ENCODE measurements at places on chromosomes 3 and 15.

DNA sequence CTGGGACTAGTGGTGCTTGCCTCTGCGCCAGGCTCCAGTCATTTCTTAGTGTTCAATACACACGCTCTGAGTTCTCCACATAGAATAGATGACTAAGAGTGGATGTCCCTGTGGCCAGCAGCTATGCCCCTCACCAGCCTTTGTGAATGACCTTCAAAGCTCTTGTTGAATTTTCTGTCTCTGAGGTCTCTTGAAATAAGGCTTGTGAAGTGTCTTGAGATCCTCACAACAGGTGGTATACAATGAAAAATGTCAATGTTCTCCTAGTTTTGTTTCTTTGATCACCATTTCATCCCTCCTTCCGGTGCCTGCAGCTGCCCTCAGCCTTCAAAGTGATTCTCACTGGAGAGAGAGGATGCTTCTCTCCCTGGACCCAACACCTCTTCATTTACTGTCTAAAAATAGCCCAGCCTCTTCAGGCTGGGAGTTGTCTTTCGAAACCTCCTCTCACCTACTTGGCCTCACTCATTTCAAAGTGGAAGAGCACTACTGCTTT, 5.4 kb downstream of the MAPKBP1 start:
- no peak for DNase-seq

GRCh38 chr3:31978553-31978952, 2.5 kb downstream of the OSBPL10 start:
- DNase-seq = no peak

- DNase-seq = no peak
These were observed 135.3 kb upstream of the TGFBR2 start for GRCh38 chr3:30471066-30471465.

DNA sequence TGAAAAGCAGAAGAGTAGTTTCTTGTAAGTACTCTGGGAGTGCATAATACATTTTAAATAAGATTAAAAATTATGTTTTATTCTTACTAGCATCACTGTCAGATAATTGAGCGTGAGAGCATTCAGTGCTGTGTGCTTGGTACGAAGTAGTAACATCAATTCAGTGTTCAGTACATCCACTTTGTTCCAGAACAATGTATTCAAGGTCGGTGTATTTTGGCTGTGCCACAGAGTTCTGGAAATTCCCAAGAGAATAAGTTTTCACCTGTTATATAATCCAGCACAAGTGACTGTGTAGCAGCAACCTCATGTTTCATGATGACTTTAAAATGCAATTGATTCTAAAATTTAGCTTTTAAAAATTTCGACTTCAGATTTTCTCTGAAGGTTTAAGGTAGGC, 130.6 kb downstream of the IGF1R start:
- no peak for DNase-seq

GRCh38 chr3:168081171-168081771, 14.5 kb downstream of the GOLIM4 start:
- no peak for DNase-seq

DNA sequence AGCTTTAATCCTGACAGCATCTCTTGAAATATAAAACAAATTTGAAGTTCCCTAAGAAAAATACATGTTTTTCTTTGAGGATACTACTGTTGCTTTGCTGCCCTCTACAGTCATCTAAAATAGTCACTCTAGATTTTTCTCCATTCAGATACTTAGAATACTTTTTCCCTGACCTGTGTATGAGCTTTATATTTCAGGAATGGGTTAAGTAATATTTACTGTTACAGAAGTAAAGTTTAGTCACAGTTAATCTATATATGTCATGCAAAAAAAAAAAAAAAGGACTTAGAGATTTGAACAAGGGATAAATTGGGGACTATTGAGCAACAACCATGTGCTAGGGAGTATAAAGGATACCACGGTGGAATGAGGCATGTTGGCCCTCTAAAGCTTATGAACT, 8.8 kb downstream of the NECTIN3 start:
- no peak for DNase-seq

DNA sequence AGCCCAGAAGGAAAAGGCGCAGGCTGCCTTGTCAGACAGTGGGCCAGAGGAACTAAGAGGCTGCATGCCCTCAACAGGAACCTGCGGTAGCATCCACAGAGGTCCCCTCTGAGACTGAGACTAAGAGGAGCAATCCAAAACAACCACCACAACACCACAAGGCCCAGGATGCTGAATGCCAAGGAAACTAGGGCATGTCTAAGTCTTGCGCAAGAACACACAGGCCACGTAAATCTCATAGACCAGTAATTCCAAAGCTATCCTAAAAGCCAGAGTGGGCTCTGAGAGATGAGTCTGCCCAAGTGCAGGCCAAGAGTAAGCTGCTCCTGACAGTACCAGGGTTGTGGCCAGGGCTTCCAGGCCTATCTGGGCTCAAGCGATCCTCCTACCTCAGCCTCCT, 12.9 kb downstream of the MON1A start:
- no peak for DNase-seq

DNA sequence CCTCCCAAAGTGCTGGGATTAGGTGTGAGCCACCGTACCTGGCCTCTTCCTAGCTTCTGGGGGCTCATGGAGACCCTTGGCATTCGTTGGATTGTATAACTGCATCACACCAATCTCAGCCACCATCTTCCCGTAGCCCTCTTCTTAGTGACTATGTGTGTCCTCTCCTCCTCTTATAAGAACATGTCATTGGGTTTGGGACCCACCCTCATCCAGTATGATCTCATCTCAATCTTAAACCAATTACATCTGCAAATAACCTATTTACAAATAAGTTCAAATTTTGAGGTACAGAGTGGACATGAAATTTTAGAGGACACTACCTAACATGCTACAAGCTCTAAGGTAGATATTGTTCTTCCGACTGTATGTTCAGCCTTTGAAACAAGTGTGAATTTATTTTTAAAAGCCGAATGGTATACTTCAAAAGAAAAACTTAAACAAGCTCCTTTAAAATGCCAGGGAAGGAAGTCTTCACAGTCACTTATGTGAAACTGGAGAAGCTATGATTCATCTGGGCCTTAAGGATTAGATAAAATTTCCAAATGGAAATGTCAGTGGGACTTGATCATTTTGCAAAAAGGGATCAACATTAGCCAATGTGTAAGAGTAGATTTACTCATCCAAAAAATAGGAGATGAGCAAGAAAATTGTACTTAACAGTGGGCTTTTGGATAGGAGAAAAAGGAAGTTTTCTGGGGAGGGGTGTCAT, 225.7 kb downstream of the MEX3B start:
- no peak for DNase-seq

DNA sequence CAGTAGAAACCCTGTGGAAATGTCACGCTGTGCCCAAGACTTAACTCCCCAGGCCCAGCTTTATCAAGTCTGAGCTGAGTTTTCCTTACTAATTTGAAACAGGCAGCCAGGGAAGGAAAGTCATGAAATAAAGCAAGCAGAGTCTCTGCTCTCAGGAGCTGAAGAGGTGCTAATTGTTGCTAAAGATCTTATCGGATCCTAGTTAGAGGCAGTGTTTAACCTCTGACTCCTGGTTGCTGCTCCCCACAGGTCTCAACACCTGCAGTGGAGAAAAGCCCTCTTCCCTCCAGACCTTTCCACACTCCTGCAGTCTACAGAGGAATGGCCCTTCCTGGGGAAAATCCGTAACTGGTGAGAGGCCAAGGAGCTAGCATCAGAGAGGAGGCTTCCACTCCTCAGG, 628.2 kb downstream of the NTRK3 start:
- no peak for DNase-seq

- DNase-seq = no peak
These were observed 5.1 kb upstream of the KLHL40 start for GRCh38 chr3:42680271-42680670.

DNA sequence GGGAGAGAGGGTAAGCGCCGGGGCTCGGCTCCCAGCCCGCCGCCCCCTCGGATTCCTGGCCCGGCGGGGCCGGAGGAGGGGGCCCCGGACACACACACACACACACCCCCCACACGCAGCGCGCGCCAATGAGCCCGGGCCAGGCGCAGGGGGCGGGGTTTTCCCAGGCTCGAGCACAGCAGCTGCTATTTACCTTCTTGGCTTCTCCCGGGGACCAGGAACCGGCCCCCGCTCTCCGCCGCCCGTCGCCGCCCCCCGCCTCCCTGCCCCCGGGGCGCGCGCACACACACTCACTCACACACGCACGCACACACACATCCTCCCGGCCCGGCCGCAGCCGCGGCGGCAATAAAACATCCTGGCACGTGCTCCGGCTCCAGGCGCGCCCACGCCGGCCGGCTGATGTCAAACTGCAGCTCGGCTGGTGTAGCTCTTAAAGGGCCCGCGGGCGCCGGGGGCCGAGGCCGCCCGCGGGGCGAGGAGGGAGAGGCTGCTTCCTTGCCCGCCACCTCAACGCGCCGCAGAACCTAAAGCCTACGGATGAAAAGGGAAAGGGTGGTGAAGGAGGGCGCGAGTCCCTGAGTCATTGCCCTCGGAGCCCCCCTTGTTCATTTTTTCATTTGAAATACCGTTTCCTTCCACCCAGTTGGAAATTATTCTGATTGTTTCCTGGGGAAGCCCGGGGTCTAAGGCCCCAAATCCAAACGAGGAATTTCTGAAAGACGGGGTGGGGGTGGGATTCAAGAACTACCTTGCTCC, 1.0 kb upstream of the HES1 start:
- peak; percentile 100 for DNase-seq

DNA sequence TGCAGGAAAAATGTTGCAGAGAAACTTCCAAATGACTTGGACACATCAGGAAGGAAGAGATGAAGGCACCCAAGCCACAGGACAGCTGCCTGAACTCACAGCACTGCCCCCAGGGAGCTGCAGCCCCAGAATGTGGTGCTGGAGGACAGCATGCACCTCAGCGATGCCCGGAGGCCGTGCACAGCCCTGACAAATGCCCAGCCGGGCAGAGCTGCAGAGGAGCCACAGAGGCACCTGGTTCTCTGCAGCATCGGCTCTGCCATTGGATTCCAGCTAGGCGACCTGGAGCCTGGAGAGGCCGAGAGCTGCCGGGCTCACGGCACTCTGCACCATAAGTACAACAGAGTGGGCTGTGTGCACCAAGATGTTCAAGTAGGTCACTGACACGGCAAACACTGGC, 97.5 kb downstream of the OCA2 start:
- DNase-seq = no peak

DNA sequence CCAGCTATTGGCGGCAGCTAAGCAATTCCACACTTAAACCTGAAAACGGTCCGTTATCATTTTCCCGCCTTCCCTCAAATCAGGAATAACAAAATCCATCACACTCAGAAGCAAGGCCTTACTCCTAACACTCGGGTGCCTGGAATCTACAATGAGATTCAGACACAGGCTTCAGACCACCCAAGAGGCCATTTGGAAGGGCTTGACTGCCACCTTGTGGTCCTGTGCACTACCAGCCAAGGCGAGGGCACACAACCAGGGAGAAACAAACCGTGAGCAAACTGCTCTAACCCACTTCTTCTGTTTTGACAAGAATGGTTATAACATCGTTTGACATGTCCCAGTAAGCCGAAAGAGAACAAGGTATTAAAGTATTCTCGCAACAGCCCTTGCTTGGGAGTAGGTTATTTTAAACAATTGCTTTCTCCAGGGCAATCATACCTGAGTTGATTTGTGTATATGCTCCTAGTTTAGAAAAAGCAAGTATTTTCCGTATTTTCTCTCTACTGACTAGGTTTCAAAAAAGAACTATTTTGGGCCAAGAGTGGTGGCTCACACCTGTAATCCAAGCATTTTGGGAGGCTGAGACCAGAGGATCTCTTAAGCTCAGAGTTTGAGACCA, 40.1 kb upstream of the TAFA4 start:
- peak; percentile 20 for DNase-seq

- peak; percentile 65 for DNase-seq
These were observed 9.4 kb upstream of the CMSS1 start for GRCh38 chr3:99808163-99808794.

GRCh38 chr3:98038876-98039275, 3.8 kb upstream of the GABRR3 start:
- no peak for DNase-seq

- DNase-seq = no peak
These were observed 182.5 kb downstream of the OPA1 start for GRCh38 chr3:193775421-193776077.

- peak; percentile 65 for DNase-seq
These were observed 63.8 kb upstream of the ACP3 start for GRCh38 chr3:132253262-132253878.

DNA sequence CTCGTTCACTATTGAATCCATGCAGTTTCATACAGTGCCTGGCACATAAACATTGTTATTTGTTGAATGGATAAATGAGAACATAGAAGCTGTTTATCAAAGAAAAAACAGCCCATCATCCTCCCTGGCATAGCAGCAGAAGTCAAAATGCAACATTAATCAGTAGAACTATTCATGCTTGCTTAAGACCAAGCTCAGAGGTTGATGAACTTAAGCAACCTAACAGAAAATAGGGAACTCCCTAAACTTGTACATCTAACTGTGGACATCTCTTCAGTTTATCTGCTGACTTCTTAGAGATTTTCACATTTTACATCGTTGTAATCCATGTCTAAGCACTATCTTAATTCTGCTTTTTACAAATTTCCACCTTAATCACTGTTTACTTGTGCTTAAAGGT, 29.2 kb downstream of the SENP8 start:
- DNase-seq = no peak

DNA sequence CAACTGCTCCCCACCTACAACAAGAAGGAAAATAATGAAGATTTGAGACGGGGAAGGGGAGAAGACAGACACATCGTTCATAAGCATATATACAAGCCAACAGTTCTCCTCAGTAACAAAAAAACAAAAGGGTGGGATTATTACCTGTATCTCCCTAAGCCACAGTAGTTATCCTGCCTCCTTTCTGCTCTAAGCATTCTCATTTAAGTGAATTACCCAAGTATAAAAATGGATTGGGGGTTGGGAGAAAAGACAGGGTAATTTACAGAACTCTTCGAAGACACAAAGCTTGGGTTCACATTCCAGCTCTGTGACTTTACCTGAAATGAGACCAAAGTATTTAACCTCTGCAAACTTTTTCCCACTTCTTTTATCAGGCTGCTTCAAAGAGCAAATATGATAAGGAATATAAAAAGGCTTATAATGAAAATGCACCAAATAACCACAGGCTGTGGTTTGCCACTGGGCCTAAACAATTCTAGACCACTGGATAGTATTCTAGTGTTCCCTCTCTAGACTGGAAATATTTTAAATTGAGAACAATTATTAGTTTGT, 64.4 kb downstream of the UACA start:
- no peak for DNase-seq

DNA sequence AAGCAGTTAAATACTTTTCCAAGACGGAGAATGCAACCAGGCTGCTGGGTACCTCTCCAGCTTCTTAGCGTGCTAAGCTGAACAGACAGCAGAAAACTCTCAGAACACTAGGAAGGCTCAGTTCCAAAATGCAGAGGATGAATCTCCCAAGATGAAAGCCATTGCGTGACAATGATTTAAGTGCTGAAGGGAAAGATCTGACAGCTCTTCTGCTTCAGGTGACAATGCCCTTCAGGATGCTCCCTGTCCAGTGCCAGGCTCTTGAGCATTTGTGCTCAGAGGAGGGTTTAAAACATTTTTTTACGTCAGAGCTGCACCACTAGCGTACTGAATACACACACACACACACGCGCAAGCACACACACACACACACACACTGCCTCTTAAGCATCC, 26.3 kb downstream of the ARHGEF3 start:
- no peak for DNase-seq

- no peak for DNase-seq
These were observed 2.4 kb upstream of the TMEM89 start for GRCh38 chr3:48623851-48624547.
